ENCODE measurements at places on chromosomes 16 and 17. TPM values are rescaled to one million over a fixed set of nuclear protein-coding genes. Genes with fewer than 3 reads are reported as not detected.

Gene CD300A
- total RNA-seq: not detected

Gene LGALS9B
- total RNA-seq: not detected

Gene NSRP1
- 16.8 TPM for total RNA-seq

Gene IL4R
- total RNA-seq: 34.2 TPM

Gene PRDM7
- total RNA-seq: not detected

Gene CAVIN1
- 947 TPM for total RNA-seq

Gene CMTM1
- total RNA-seq: 3.3 TPM

Gene CES5A
- total RNA-seq: not detected

Gene ASPHD1
- total RNA-seq: 0.93 TPM

Gene SYNGR3
- total RNA-seq: 1.3 TPM

Gene TBC1D28
- total RNA-seq: not detected

Gene ATP2A3
- 1.3 TPM for total RNA-seq

Gene TEX19
- 0.07 TPM for total RNA-seq

Gene BIRC5
- 57.2 TPM for total RNA-seq

Gene C17orf107
- total RNA-seq: 0.50 TPM

Gene IL21R
- not detected for total RNA-seq

Gene EFCAB3
- not detected for total RNA-seq

Gene C16orf86
- total RNA-seq: 1.1 TPM

Gene KRT35
- total RNA-seq: not detected

Gene POLR2A
- total RNA-seq: 110 TPM

Gene TBC1D3I
- total RNA-seq: 1.1 TPM

Gene FSCN2
- 0.43 TPM for total RNA-seq

All from thoracic aorta endothelial cell (primary cell).